ENCODE measurements at places on chromosomes 2 and 18.

DNA sequence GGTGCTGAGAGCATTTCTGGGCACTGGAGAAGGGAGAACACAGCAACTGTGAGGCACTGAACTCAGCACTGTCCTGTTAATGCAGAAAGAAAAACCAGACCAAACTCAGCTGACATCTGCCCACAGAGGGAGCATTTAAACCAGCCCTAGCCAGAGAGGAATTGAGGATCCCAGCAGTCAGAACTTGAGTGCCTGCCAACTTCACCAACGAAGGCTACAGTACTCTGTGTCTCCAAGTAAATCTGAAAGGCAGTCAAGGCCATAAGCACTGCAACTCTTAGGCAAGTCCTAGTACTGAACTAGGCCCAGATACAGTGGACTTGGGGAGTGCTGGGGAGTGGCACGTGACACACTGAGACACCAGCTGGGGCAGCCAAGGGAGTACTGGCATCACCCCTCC lies 176.2 kb upstream of the ZC3H15 start:
- DNase-seq = no peak

DNA sequence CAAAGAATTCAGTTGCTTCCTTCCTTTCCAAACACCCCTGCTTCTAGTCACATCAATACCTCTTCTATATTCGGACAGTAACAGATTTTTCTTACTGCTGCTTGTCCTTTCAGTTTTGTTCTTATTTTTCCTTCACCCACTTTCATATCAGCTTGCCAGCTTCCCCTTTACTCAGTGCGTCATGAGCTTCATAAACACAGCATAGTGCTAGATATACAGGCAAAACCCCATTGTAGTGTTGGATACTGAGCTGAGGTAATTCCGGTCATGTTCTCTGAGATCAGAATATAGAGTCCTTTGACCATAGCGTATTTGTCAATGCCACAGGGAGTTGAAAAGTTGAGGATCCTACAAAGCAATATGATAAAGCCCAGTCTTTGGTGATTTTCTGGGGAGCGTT lies 2.4 kb downstream of the FARP2 start:
- no peak for DNase-seq

GRCh38 chr18:63534615-63535014 lies 7.6 kb upstream of the SERPINB12 start:
- no peak for DNase-seq

- no peak for DNase-seq
These were observed 78.2 kb downstream of the BCL11A start for GRCh38 chr2:60475123-60475830.

GRCh38 chr2:239445771-239446524 lies 45.1 kb upstream of the HDAC4 start:
- no peak for DNase-seq

GRCh38 chr2:191483117-191483516 lies 194.8 kb upstream of the NABP1 start:
- no peak for DNase-seq

DNA sequence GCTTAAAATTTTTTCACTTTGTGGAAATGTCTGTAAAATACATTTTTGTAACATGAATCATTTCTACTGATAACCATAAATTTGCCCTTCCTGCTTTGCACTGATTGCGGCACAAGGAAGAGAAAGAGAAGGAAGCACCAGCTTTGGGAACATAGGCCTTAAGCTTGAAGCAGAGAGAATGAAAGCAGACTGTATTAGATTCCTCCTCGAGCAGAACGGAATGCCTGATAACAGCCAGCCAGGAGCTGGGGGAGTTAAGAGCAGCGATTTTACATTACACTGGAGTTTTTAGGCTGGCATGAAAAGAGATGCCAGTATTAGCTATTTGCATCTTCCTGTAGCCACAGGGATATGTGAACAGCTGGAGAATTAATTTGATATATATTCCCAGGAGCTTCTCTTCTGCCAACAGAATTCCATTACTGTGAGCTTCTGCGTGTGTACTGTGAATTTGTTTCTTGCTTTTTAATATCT lies 33.5 kb downstream of the CRIM1 start:
- DNase-seq = no peak

GRCh38 chr2:64880193-64880951 lies 108.8 kb upstream of the SLC1A4 start:
- DNase-seq = no peak

DNA sequence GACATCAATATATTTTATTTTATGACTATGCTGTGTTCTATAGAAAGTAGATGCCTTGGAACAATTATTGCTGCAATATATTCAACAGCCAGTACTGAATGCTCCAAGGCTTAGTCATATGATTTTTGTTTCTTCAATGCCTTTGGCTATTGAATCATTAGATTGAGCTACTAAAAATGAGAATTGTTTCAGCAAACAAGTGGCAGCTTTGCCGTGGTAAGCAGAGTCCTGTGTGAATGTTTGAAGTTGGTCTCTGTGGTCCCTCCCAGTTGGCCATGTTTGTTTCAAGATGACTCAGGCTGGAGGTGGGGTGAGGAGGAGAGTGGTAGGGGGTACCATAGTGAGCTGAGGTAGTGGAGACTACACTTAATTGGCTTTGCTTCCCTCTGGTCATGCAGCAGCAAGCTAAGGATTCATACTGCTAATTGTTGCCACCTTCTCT lies 198.6 kb upstream of the EPAS1 start:
- no peak for DNase-seq

DNA sequence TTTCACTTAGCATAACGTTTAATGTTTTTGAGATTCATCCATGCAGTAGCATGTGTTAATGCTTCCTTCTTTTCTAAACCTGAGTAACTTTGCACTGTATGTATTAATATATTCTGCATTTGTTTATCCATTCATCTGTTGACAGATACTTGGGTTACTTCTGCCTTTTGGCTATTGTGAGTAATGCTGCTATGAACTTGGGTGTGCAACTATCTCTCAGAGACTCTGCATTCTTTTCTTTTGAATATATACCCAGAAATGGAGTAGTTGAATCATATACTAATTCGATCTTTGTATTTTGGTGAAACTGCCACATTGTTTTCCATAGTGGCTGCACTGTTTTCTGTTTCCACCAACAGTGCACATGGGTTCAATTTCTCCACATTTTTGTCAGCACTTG lies 128.3 kb downstream of the SH3BP4 start:
- no peak for DNase-seq

- no peak for DNase-seq
These were observed 230.3 kb upstream of the TCF4 start for GRCh38 chr18:55818284-55818683.

- no peak for DNase-seq
These were observed 499.6 kb upstream of the HS6ST1 start for GRCh38 chr2:128818248-128818647.

GRCh38 chr18:42758852-42759251 lies 356.6 kb downstream of the RIT2 start:
- no peak for DNase-seq

- no peak for DNase-seq
These were observed 72.7 kb downstream of the DNER start for GRCh38 chr2:229641676-229642075.

GRCh38 chr2:70767699-70768589 lies at the start of gene ADD2:
TSS of gene ADD2 (minus strand) at chr2:70768200. CDS start at chr2:70706408, 61,792 bp downstream.
- DNase-seq = no peak

- no peak for DNase-seq
These were observed 216.1 kb downstream of the TTC32 start for GRCh38 chr2:19685731-19686130.

DNA sequence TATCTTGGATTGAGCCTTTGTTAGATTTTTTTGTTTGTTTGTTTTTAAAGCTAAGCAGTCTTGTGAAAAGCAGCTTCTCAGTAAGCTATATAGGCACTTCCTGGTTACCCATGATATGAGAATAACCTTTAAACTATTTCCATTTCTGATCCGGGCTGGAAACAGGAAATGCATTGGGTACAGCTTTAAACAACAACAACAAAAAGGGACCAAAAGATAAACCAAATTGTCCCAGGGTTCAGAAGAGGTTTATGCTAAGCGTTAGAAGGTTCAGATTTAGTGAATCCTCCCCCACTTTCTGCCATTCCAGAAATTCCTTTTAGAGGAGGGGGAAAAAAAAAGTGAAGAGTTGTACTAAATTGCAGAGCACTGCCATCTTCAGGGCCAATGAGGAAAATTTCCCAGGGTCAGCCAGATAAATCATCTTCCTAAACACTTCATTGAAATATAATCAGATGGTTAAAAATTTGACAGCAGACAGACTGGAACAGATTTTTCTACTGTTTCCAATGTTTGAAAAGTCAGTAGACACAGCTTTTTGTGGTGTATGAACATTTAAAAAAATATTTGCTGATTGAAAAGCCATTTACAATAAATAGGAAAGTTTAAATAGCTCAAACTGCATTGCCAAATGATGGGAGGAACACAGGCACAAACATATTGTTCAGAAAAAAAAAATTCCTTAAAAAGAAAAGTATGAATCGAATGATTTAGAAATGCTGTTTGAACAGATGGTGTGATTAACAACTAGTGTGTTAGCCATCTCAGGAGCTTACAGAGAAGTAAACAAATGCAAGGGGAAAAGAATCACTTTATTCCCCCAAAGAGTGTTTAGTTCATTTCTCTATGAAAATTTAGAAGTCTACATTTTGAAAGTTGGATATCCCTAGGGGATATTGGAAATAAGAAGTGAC lies 189.9 kb upstream of the TANK start:
- DNase-seq = no peak

DNA sequence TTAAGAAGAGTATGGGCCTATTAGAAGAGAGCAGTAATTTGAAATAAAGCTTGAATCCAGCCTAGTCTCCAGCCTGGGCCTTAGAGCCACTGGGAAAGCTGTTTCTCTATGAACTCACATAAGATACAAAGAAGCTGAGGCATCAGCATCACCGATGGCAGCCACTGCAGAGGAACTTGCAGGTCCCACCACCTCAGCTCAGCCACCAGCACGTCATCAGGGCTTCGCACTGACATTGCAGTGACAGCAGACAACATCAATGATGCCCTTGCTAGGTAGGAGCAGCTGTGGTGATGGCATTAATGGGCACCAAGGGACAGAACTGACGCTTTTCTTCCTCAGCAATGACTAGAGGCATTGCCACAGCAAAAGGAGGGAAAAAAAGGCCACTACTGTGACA lies 67.7 kb upstream of the CDC42EP3 start:
- DNase-seq = no peak

DNA sequence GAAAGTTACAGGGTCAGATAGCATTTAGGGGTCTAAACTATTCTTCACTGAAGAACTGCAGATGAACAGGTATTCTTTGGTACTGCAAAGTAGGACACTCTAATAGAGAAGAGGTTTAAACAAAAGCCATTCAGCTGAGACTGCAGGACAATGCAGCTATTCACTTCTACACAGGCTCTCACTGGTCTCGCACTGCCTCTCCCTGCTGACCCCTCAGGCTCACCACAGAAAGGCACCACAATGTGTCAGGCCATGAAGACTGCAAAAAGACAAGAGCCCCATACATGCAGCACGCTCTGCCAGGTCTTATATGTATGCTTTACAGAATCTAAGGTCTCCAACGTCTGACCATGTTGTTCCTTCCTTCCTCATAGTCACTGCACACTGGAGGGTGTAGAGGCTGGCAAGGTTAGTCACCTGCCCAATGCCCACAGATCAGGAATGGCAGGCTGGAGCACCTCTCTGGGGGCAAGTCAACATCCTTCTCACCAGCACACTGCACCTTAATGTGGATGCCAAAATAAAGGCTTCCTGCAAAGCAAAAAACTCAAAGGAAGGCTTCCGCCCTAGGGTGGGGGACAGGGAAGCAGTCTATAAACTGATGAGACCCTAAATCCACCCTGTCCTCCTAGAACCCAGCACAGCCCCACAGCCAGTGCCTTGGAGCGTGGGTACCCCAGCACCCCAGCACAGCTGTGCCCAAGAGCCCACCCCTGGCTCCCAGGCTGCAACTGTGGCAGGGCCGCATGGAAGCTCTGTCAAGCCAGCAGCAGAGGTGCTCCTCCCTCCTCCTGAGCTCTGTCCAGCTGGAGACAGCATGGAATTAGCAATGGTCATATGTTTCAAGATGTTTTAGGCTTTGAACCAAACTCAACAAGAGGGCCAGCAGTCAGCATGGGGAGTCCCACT lies 10.7 kb upstream of the RNU4ATAC start:
- no peak for DNase-seq

GRCh38 chr2:18536100-18536499 lies 24.4 kb downstream of the RDH14 start:
- DNase-seq = no peak

- no peak for DNase-seq
These were observed 428.3 kb downstream of the PARD3B start for GRCh38 chr2:204973616-204974015.

DNA sequence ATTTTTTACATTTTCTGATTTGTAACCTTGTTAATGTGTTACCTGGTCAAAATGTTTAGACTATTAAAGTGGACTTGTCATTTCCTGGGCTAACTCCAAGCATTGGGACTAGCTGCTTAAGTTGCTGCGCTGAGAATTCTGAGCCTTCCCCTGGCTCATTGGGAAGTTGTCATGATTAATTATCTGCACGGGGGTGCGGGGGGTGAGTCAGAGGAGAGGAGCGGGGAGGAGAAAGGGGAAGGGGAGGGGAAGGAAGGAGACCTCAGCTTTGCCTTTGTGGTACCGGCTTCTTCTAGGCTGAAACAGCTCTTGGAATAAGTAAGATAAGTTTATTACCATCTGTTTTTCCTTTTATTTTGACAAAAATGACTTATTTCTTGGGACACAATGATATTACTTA lies 52.9 kb upstream of the APCDD1 start:
- no peak for DNase-seq

- DNase-seq = no peak
These were observed 24.0 kb upstream of the TMEM37 start for GRCh38 chr2:119407430-119408220.

DNA sequence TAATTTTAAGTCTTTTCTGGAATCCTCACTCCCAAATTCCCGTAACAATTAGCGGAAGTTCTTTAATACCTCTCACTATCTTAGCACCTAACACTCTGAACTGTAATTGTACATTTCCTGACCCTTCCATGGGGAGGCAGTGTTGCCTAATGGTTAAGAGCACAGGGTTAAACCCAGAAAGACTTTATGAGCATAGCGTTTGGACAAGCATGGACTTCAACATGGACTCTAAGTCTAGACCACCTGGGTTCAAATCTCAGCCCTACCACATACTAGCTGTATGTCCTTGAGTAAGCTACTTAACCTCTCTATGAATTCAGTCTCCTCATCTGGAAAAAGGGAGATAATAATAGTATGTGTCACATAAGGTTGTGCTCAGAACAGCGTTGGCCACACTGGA lies 13.0 kb downstream of the ANTXR1 start:
- no peak for DNase-seq

DNA sequence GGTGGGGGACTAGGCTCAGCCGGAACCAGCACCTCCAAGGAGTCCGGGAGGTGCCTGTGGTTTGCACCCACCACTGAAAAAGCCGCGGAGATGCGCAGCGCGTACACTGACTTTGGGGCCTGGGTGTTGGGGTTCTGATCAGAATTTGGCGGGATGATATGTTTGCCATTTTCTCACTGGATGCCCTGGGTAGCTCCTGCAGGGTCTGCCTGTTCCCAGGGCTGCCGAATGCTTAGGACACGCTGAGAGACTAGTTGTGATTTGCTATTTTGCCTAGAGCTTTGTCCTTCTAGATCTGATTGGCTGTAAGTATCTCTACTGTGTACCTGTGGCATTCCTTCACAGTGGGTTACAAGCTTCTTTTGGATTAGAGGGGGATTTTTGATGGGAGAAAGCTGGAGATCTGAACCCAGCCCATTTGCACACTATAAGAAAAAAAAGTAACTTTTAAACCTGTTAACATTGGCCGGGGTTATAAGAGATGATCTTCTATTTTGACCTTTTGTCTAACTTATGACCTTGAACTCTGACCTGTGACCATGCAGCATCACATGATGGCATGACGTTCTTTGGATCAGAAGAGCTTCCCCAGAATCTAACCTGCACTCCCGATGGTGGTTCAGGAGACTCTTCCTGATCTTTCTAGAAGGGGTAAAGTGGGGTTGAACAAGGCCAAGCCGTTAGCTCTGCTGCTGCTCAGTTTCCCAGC lies 1.6 kb downstream of the KCNE4 start:
- no peak for DNase-seq
